ENCODE measurements at places on chromosomes 5 and 9.

- DNase-seq = no peak
Observed at GRCh38 chr5:39639618-39640089, 214.9 kb upstream of the DAB2 start.

GRCh38 chr5:2137444-2138050 is 254.8 kb upstream of the IRX4 start:
- no peak for DNase-seq

DNA sequence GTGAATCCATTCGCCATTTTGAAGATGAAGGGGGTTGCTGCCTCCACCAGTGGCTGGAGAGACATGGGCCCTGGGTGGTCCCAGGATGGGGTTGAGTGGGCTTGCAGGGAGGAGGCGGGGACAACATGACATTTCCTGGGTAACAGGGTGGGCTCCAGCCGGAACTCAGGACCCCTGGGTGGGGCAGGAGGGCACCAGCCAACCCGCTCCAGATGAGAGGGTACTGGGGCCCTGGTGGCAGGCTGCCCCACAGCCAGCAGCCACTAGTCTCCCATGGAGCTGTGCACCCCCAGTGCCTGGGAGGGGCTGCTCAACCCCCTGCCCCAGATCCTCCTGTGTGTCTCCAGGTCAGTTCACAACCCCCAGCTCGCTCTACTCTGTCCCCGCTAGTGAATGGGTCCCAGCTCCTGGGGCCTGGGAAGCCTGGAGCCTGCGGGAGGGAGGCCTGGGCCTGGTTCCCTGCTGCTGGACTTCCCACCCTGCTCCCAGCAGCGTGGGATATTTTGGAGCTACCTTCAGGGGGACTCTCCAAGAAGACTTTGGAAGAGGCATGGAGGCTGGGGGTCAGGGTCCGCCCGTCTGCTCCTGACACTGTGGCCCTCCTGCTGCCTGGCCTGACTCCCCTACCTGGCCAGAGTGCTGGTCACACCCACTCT is 55.9 kb downstream of the AHRR start:
- no peak for DNase-seq

DNA sequence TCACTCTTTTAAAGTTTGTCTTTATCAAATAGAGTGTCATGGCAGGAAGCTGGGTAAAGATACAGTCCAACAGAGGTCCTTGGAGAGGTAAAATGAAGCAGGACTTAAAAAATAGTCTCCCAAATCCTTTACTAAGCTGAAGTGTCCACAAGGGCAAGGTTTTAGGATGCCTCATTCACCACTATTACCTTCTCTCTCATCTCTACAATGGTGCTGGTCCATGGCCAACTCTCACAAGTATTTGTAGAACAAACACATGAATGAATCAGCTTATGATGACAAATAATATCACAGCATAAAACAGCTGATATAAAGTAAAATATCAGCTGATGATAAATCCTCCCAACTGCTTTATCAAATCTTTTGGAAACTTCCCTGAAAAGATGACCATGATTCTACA is 162.3 kb upstream of the ZNF462 start:
- DNase-seq = no peak

DNA sequence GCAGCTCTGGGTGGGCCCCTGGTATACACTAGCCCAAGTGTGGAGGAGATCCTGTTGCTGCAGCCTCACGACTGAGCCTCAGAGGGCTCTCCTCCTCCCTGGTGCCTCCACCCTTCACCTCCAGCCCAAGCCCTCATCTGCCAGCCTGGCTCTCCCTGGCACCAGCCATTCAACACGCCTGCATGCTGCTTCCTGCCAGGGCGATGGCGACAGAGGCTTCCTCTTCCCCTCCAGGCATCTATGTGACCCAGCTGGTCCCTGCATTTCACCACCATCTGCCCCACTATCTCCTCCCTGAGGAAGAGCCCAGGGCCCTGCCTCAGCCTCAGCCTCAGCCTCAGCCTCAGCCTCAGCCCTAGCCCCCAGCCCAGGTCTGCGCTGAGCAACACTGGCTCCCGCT is 54.8 kb upstream of the ANGPTL2 start:
- no peak for DNase-seq

DNA sequence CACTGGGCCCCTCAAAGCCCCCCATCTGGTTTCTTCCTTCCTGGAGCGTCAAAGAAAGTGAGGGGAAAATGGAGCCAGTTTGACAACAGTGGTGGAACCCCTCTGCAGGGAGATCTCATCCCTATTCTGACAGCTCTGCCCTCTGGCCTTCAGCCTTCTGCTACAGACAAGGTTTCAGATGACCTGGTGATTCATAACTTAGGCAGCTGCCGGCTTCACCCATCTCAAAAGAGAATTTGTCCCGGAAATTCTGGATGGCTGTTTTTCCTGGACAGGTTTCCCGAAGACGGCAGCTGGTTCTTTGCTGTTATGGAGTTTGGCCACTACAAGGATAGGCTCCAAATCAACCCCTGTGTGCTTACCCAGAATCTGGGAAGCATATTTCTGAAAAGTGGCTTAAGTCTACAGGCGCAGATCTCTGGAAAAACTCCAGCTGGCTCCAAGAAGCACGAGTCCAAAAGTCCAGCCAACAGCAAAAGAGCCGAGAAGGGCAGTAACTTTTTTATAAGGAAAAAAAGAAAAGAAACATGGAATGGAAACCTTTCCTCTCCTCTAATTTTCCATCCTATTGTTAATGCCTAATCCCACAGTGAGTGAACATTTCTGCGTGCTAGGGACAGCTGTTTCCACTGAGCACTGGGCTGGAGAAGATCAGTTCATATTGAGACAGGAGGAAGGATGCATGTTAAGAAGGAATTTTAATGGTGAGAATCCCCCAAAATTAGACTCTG is 54.5 kb downstream of the ZNF366 start:
- DNase-seq = no peak

DNA sequence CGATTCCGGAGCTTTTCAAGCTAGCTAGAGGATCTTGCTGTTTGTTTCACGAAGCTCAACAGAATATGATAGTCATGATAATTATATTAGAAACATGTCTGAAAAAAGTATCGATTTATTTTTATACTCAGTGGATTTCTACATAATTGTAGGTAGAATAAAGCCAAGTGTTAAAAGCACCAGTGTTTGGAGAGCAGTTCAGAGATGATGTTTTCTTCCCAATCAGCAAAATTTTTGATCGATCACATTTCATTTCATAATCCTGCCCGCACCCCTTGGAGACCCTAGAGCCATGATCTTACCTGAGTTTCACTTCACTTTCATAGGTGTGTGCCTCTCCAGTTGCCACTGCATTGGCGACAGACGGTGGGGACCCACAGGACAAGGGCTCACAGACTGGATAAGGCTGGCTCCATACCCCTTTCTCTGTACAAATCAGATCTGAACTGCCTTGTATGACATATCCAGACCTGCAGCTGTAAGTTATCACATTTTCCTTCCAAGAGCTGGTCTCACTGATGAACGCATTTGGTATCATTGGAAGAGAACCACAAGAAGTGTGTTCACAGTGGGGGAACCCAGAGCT is 68.3 kb upstream of the TXNDC8 start:
- DNase-seq = no peak

DNA sequence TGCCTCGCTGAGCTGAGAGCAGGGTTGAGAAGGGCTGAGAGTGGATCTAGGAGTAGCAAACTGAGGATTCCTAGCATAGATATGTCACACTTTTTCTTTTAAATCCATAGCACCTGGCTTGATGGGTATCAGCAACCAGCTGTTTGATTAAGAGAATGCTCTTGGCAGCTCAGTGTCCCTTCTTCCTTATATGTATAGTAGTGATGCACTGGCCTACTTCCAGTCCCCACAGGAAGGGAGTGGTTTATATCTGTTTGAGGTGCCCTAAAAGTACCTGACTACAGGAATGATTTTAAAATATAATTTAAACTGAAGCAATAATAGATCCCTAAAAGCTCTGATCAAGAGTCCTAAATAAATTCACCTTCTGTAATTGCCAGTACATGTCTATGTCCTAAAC is 546.8 kb upstream of the ZNF608 start:
- no peak for DNase-seq

- no peak for DNase-seq
Observed at GRCh38 chr9:128025736-128026135, 41.4 kb downstream of the NAIF1 start.

DNA sequence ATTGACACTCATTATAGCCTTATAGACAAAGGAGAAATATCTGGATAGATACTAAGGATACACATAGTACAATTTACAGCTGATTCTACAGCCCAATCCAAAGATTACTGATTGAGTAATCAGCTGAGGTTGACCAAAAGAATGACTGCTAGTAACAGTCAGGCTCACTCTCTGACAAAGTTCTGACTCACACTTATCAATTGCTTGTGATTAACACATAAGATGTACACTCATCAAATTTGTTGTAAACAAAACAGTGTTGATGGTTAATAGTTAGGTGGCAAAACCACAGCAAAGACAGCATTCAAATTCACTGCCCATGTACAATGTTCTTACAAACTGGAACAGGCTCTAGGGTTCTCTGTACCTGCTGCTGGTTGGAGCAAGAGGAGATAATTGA is 422.7 kb downstream of the TLE1 start:
- no peak for DNase-seq
